ENCODE measurements at places on chromosomes 4 and X. TPM values are rescaled to one million over a fixed set of nuclear protein-coding genes. Genes with fewer than 3 reads are reported as not detected.

DNA sequence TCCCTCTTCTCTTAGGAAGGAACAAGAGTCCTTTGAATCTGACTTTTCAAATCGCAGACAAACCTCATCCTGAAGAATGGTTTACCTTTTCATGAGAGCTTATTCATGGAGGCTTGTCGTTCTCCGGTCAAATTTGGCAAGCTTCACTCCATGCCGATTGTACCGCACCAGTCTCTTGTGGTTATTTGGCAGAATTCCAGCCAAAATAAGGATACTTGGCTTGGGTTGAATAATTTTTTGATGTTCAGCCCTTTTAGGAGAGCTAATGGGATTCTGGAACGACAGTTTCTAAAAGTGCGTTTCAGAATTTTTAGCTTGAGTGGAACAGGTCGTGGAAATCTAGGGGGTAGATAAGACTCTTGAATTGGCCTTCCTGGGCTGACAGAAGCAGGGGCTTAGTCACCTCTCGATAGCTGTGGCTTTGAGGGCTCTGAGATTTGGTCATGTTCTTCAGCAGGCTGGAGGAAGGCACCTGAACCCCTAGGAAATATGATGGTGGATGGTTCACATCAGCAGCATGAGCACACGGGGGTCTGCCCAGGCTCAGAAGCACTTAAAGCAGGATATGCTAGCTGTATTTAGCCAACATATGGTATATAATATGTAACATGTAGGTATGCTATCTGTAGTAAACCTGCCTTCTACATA is 1.5 kb downstream of the KLHL2 start:
- no peak for DNase-seq

The FGF2 gene
- total RNA-seq = 1.5 TPM

GRCh38 chr4:152843481-152844090 is 63.8 kb downstream of the ARFIP1 start:
- DNase-seq = no peak

The YIPF7 gene
- not detected for total RNA-seq

GRCh38 chr4:171846232-171846631 is 33.0 kb downstream of the GALNTL6 start:
- no peak for DNase-seq

The ITIH6 gene
- not detected for total RNA-seq

DNA sequence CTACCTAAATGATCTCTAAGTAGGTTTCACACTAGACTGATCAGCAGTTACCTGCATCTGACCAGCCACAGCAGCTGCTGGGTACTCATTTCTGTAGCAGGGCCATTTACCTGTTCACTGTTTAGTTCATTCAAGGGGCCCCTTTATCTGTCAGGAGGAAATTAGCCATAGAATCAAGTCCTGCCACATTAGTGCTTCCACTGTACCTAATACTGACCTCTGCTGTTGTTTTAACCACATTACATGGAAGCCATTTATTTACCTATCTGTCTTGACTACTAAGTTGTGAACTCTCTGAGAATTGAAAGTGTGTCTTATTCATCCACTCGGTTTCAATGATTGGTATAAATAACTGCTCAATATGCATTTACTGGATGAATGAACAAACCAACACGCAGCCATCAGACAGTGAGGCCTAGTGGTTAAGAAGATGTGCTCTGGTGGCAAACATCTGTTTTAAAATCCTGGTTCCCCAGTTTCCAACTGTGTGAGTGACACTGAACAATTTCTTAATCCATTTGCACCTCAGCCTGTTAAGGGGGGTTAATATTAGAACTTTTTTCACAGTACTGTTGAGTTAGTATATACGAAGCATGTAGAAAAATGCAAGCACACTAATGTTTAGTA is 30.0 kb upstream of the ANXA5 start:
- DNase-seq = no peak

- no peak for DNase-seq
Measured at GRCh38 chr4:4618847-4619246, 77.0 kb upstream of the STX18 start.

DNA sequence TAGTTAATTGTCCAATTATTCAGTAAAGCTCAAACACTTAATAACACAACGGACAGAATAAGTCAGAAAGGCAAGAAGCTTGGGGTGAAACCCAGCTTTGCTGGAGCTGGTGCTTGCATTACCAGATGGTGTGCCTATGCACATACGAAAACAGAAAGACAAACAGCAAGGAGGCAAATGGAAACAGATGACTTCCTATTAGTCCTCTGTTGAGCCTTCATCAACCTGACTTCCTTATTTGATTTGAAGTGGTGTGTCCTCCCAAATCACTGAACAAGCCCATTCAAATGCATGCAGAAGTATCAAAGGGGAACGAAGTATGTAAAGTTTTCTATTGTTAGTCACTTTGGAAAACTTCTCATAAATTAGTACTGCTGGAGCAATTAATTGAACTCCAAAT is 166.2 kb downstream of the ATP10D start:
- no peak for DNase-seq

All from natural killer cell treated with Interleukin-12 subunit alpha and Interleukin-12 subunit beta and Interleukin-15 and Interleukin-18, amount 100 ng/mL, for 72 hours (primary cell).